ENCODE measurements at places on chromosomes 2 and 18.

DNA sequence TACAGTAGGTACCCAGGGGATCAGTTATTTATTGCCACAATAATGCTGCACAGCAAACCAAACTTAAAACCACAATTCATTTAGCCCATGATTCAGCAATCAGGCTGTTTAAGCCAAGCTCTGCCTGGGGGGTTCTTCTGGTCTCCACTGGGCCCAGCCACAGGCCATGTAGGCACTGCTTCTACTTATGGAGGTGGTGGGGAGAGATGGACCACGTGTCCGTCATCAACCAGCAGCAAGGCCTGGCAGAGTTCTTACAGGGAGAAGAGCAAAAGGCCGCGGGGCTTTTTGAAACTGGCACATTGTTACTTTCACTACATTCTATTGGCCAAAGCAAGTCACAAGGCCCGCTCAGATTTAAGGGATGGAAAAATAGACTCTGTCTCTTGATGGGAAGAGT, 76.3 kb upstream of the DAPL1 start:
- DNase-seq, result no peak

DNA sequence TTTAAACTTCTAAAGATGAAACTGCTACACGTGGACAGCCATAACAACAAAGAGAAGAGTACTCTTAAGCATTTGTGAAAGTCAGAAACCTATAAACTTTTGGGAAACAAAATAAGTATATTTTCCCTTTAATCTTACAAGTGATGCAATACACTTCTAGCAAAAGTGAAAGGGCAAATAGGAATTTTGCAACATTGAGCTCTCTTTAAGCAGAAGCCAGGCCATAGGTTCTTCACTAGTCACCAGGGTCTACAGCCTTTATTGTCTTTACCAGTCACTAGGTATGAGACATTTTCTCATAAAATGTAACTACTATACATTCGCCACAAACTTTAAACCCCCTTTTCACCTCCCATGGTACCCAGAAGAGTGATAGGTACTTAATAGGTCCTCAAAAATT, 37.5 kb downstream of the SCN1A start:
- DNase-seq, result peak; percentile 13

DNA sequence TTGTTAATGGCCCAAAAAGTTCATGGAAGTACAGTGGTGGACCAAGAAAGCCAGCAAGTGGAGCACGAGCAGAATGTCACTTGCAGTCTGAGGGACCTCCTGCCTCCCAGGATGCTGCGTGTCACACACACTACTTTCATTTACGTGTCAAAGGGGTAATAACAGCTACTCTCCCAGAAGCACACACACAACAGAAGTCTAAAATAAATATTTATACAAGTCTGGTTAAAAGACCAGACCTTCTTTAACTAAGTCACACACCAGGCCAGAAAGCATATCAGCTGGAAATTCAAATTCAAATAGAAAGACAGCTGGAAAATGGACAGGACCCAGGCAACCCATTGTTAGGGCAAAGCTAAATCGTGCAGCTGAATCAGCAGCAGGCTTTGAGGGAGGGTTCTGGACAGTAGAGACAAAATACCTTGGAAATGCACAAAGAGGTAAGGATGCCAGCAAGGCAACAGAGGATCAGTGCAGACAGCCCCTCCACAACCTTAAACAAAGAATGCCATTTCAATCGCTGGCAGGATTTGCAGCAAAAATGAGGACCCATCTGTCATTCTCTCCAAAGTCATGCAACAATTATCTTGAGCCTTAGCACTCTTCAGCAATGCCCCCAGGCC, 160.5 kb downstream of the TMEM163 start:
- no peak for DNase-seq

GRCh38 chr2:101036562-101036961, 34.5 kb downstream of the RPL31 start:
- DNase-seq, result peak; percentile 65

GRCh38 chr2:88690591-88691338, 708 bp upstream of the RPIA start:
- DNase-seq, result peak; percentile 61

GRCh38 chr2:240553956-240554480, 3.8 kb downstream of the ANKMY1 start:
- DNase-seq, result no peak

- no peak for DNase-seq
These were observed 946.6 kb downstream of the DPP10 start for GRCh38 chr2:115389024-115389423.

GRCh38 chr18:57231864-57232263, 85.0 kb downstream of the BOD1L2 start:
- DNase-seq, result no peak

DNA sequence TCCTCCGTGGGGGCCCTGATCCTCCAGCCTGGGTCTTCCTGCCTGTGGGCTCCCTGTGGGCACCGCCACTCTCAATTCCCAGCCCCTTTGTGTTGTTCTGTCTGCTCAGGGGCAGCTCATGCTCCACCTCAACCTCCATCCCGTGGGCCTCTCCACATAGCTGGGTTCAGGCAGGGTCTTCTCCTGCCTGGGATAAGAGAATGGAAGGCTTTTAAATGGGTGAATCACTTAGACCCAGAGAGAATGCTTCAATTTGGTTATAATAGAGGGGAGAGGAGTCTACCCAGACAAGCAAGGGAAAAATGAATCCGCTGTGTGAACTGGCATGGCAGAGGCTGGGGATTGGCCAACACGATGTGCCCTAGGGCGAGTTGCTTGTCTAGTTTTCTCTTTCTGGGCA, 138.4 kb upstream of the MYCN start:
- DNase-seq, result no peak

DNA sequence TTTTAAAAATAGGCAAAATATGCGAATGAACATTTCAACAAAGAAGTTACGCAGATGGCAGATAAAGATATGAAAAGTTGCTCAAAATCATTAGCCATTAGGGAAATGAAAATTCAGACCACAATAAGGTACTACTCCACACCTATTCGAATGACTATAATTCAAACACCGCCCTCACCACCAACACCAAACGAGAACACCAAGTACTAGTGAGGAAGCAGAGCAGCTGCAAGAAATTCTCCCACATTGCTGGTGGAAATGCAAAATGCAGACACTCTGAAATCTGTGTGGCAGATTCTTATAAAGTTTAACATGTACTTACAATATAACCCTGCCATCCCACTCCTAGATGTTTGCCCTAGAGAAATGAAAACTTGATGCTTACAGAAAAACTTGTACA, 17.3 kb upstream of the PRKCE start:
- DNase-seq, result no peak

DNA sequence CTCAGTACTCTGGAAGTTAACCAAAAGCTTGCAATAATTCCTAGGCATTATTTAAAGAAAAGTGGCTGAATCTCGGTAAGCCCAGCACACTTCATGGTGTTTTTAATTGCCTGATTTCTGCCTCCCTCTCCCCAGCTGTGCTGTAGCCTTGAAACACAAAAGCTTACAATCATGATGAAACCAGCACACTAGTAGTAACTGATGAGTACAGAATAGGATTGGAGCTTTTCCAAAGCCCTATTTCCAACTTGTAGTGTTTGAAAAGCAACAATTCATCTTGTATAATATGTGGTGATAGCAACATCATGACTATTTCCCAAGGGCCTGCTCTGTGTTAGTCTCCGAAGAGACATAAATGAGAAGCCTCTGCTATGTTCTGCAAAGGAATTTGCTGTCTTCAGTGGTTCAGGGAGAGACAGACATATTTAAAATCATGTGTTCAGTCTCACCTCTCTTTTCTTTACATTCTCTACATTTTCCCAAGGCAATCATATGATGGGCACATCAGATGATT, 1015.0 kb downstream of the BCL11A start:
- no peak for DNase-seq

- DNase-seq, result no peak
These were observed 154.0 kb downstream of the CALCRL start for GRCh38 chr2:187294043-187294442.

DNA sequence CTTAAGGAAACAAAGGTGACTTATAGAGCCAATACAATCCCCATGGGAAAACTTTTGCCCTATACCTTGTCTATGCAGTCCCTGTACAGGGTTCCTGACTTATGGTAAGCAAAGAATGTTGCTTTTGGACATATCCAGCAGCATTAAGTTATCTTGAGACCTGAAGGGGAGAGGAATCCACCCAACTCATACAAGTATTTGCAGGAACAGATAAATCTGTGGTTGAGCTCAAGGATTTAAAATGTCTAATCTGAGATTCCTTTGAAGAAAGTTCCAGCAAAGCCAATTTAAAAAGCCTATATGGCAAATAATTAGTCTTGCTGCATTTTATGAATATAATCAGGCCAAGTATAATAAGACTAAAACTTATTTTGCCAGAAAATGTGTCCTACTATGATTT, 739.5 kb upstream of the CDH2 start:
- DNase-seq, result no peak

GRCh38 chr2:111909079-111909478, 10.7 kb downstream of the MERTK start:
- DNase-seq, result no peak

DNA sequence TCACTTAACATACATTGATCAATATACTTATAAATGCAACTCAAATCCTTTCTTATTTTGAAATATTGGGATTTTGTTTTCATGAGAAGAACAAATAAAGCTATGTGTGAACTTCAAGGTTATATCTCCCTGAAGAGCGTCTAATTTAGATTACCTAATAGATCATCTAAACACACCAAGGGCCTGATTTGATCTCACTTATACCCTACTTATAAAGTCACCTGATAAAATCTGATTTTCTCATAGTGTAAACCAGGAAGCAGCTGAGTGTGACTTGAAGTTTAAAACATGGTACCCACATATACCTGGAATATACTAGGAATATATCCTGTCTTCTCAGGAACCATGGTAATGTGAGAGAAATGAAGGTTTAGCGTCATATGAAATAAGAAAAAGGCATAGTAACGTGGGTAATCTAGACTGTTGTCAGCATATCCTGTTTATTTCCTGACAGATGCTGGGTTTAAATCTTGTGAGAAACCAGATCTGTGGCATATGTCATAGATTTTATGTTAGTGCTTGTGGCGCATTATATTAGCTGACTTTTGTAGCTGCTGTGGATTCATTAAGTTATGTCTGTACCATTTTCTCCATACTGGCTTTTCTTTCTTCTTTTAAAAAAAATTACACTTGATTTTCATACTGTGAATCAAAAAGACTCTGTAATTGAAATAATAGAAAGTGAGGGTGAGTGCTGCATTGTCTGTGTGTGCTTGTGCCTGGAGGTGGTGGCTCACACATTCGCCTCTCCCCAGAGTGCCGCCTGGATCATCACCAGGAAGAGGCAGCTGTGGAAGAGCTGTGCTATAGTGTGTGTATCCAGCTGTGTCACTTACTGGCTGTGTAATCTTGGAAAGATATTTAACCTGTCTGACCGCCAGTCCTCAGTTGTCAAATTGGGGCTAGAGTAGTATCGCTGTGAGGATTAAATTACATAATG, 164.0 kb downstream of the MYO3B start:
- peak; percentile 22 for DNase-seq

- DNase-seq, result no peak
These were observed 1674.1 kb upstream of the TMEFF2 start for GRCh38 chr2:193868833-193869232.
